A549 treated with ZK216348 at 1 μM for 4 hours (cell line): ENCODE measurements at places on chromosomes 1 and 21. TPM values are rescaled to one million over a fixed set of nuclear protein-coding genes. Genes with fewer than 3 reads are reported as not detected.

The ASCL5 gene
- total RNA-seq: 0.11 to 0.27 TPM (median 0.23 TPM) in 3 of 5 replicates, not detected in the others

The GADD45A gene
- total RNA-seq: 51.7 to 84.8 TPM (median 64.9 TPM) in 5 replicates

The OR4F16 gene
- total RNA-seq: not detected in 5 replicates

The C1orf141 gene
- total RNA-seq: not detected in 5 replicates

The ARTN gene
- total RNA-seq: 0.08 to 0.52 TPM (median 0.30 TPM) in 4 of 5 replicates, not detected in the other

The C1orf116 gene
- total RNA-seq: 3.6 to 7.4 TPM (median 5.8 TPM) in 5 replicates

The LRRC8C gene
- 7.6 to 14.7 TPM (median 12.3 TPM) in 5 replicates for total RNA-seq

The DNASE2B gene
- total RNA-seq: not detected in 5 replicates

The IRF6 gene
- total RNA-seq: 0.05 to 0.18 TPM (median 0.17 TPM) in 5 replicates

The DYNLT5 gene
- total RNA-seq: not detected in 5 replicates

The FAM177B gene
- not detected in 5 replicates for total RNA-seq

The ECM1 gene
- 1.7 to 2.1 TPM (median 1.8 TPM) in 5 replicates for total RNA-seq

The FCRLB gene
- 1.1 to 2.0 TPM (median 1.8 TPM) in 5 replicates for total RNA-seq

The SPRR2B gene
- total RNA-seq: not detected in 5 replicates

The KIF14 gene
- 5.6 to 12.7 TPM (median 10.9 TPM) in 5 replicates for total RNA-seq

The KRTAP6-3 gene
- total RNA-seq: not detected in 5 replicates

The GNG12 gene
- 37.7 to 84.5 TPM (median 67.4 TPM) in 5 replicates for total RNA-seq

The SLC9C2 gene
- not detected in 5 replicates for total RNA-seq

The IVL gene
- 0.15 TPM in 1 of 5 replicates, not detected in the others for total RNA-seq

The B3GALT2 gene
- not detected in 5 replicates for total RNA-seq

The OPRD1 gene
- 0.02 to 0.08 TPM (median 0.03 TPM) in 5 replicates for total RNA-seq

The GREM2 gene
- total RNA-seq: 0.08 to 0.21 TPM (median 0.18 TPM) in 5 replicates

The MIS18A gene
- 11.9 to 16.7 TPM (median 16.2 TPM) in 5 replicates for total RNA-seq

The TAF12 gene
- total RNA-seq: 13.2 to 15.7 TPM (median 14.1 TPM) in 5 replicates

The OR14C36 gene
- total RNA-seq: not detected in 5 replicates

The TMEM82 gene
- not detected in 5 replicates for total RNA-seq

The TCP10L gene
- total RNA-seq: 0.42 to 1.8 TPM (median 0.75 TPM) in 4 of 5 replicates, not detected in the other

The MCOLN2 gene
- total RNA-seq: 1.7 to 2.4 TPM (median 2.2 TPM) in 5 replicates

The SMCP gene
- total RNA-seq: not detected in 5 replicates

The AIDA gene
- 43.6 to 90.9 TPM (median 67.7 TPM) in 5 replicates for total RNA-seq

The AADACL3 gene
- not detected in 5 replicates for total RNA-seq

The SVBP gene
- total RNA-seq: 13.4 to 18.1 TPM (median 14.7 TPM) in 5 replicates

The ATP1A4 gene
- not detected in 5 replicates for total RNA-seq

The PLK3 gene
- total RNA-seq: 9.4 to 22.4 TPM (median 17.4 TPM) in 5 replicates

The RAB7B gene
- 1.0 to 1.8 TPM (median 1.3 TPM) in 5 replicates for total RNA-seq

The BGLAP gene
- total RNA-seq: 0.20 to 0.40 TPM (median 0.39 TPM) in 3 of 5 replicates, not detected in the others

The INAVA gene
- total RNA-seq: 34.8 to 46.7 TPM (median 43.8 TPM) in 5 replicates

The FAM163A gene
- not detected in 5 replicates for total RNA-seq

The PDC gene
- not detected in 5 replicates for total RNA-seq

The KCNE2 gene
- total RNA-seq: not detected in 5 replicates

The ADAMTSL4 gene
- 2.2 to 6.3 TPM (median 4.8 TPM) in 5 replicates for total RNA-seq

The TMEM61 gene
- 0.23 to 0.71 TPM (median 0.48 TPM) in 5 replicates for total RNA-seq

The S100A14 gene
- 0.55 to 1.3 TPM (median 0.80 TPM) in 5 replicates for total RNA-seq
